CD4-positive, alpha-beta T cell treated with Interferon alpha-2 for 1 hour (primary cell): ENCODE measurements at places on chromosomes 7 and 10.

DNA sequence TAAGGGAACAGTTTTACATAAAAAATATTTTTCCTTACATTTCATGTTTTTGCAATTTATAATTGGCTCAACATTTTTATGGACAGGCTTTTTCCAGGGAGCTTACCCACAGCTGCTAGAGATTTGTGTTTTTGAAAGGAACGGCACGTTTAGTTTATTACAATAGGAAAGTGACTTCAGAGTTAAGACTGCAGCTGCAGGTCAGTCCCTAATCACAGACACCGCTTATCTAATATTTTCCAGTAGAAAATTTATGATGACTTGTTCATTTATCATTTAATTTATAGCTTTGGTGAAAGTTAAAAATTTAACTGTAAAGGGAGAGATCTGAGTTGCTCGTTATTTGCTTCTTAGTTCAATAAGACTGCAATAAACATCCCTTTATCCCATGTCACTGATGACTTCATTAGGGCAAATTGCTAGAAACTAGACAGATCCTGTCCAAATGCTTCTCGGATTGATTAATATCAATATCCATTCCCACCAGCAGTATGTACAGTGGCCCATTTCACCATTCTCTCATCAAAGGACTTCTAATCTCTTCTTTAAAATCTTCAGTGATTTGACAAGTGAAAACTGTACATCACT, 97.0 kb upstream of the ODAD2 start:
- DNase-seq: no peak

DNA sequence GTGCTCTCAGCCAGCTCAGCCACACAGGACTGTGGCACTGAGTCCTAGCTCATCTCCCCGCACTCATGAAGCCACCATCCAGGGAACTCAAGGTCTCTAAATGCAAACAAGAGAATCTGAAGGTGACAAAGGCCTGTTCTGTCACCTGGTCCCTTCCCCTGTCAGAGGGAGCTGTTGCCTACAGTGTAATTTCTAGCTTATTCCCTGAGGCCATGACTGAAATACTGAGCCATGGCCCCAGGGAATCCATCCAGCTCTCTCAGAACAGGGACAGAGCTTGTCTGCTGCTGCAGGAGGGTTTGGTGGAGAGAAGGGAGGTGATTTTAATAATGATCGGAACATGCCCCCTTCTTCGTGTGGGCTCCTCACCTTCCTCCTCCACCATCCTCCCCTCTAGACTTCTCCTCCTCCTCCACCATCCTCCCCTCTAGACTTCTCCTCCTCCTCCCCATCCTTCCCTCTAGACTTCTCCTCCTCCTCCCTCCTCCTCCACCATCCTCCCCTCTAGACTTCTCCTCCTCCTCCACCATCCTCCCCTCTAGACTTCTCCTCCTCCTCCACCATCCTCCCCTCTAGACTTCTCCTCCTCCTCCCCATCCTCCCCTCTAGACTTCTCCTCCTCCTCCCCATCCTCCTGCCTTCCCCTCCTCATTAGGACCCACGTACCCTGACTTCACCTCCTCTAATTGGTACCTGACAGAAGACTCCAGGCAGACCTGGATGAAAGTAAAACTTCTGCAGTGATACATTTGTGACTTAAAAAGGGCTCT, 338.0 kb upstream of the MKI67 start:
- DNase-seq: no peak

DNA sequence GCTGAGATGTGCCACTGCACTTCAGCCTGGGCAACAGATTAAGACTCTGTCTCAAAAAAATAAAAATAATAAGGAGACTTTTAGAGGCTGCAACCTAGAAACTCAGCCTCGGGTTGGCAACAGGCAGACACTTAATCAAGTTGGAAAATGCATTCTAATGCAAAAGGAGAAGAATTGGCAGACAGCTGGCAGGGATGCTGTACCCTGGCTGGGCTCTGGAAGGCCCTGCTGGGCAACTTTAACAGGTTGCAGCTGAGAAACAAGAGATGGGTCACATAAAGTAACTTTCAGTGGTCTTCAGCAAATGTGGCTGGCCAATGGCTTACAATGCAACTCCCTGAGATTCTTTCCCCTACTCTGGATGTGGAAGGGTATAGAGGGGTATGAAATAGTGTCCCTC, 1225.7 kb downstream of the TYW1 start:
- DNase-seq: no peak

DNA sequence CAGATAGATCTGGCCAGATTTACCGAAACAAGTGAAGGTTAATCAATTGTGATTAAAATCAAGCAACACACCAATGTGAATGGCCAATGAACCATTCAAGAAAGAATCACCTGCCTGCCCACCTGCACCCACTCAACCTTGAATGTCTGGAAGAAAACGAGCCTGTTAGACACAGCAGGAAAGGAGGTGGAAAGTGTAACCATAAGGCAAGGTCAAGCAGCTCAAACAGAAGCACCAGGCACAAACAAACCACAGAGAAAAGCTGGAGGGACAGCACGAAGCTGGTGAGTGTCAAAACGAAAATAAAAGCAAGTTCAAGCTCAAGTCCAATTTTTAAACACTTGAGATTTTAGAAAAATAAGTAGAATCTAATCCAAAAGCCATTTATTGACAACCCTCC, 64.9 kb downstream of the STEAP1B start:
- no peak for DNase-seq

GRCh38 chr10:62277971-62278370, 9.3 kb upstream of the RTKN2 start:
- DNase-seq: no peak

GRCh38 chr10:124074501-124075109, 18.8 kb downstream of the CHST15 start:
- DNase-seq: peak; percentile 11

- no peak for DNase-seq
Measured at GRCh38 chr7:41984888-41985287, 252.1 kb downstream of the GLI3 start.

- DNase-seq: no peak
Measured at GRCh38 chr7:137120690-137121089, 222.8 kb downstream of the PTN start.

- DNase-seq: no peak
Measured at GRCh38 chr7:12943781-12944180, 256.3 kb downstream of the ARL4A start.

DNA sequence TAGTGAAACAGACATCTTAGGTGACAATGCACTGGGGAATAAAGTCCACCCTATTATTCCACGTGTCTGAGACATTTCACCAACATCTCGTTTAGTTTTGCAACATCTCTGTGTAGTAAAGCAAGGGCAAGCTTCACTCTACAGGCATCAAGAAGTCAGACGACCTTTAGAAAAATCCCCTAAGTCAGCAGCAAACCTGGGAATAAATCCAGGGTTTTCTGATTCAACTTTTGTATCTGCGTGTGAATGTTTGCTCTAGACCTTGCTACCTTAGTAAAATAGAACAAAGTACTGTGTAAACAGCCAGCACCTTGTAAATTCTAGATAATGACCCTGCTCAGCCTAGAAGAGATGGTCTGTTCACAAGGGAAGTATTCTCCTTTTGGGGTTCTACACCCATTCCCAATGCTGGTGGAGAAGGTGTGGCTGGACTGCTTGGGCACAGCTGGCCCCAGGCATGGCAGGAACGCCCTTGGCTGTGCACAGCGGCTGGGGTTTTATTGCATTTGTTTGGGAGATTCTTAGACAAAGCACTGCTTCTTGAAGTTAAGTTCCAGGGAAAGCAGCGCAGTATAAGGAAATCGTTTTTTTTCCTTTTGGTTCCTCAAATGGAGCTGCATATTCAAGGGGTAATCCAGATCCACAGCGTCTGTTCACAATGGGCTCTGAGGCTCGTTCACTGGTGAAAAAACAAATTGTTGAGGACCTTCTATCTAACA, 38.3 kb upstream of the GALNTL5 start:
- no peak for DNase-seq

GRCh38 chr7:128247640-128248194, 6.6 kb downstream of the LEP start:
- no peak for DNase-seq

DNA sequence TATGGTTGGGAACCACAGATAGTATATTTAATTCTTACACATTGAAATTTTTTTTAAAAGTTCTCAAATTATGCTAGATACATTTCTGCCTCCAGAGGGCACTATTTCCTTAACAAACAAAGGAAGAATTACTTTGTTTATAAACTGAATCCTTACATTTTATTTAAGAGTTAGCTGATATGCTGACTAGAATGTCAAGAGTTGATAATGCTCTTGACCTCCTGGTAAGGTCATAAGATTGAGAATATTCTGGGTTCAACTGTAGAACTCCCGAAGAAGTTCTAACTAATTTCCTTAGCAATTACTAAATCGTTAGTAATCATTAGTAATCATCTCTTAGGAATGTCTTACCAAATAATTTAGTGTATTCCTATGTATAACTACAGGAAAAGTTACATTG, 95.3 kb upstream of the CYP26C1 start:
- no peak for DNase-seq

GRCh38 chr10:43870968-43871439, 222.3 kb upstream of the ZNF32 start:
- DNase-seq: no peak

- DNase-seq: peak; percentile 40
Measured at GRCh38 chr10:102675666-102676533, 31.6 kb downstream of the TRIM8 start.

DNA sequence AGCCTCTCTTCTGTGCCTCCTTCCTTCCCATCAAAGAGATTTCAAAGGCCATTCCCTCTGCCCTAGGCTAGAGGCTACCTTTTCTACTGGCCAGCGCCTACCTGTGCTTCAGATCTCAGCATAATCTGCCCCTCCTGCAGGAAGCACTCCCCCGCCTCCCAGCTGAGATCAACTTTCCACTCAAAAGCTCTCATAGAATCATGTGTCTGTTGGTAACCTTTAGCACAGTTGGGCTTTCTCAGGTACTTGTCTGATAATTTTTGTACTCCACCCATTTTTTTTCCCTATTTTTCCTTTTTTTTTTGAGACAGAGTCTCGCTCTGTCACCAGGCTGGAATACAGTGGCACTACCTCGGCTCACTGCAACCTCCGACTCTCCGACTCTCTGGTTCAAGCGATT, 231.0 kb upstream of the PRSS58 start:
- DNase-seq: no peak

GRCh38 chr7:107029061-107029763, 15.3 kb upstream of the PRKAR2B start:
- DNase-seq: no peak

DNA sequence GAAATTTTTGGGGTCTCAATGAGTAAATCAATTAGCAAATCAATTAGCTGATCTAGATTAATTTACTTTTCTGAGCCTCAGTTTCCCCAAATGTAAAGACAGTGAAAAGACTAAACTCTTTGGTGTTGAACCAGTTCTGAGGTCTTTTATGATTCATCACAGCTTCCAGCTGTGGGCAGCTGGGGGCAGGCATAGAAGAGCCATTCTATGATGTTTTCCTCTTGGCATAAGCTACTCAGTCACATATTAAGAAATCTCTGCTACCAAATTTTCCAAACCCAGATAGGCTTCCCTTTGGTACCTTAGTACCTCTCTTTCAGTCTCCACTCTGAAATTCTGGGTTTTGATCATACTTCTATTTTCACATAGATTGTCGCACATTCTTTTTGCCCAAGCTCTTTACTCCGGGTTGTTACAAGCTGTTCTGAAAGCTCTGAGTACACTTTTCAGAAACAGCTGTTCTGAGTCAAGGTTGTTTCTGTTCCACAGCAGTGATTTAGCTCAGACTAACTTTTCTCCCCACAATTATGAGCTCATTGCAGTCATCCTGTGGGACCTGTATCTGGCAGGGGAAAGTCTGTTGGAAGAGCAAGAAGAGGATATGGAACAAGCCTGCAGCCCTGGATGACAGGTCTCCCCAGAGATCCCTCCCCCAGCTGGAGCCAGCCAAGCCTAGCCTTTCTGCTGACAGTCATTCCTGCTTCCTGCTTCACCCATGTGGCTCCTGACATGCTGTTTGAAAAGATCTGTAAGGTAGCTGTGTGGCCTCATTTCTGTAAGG, 599.6 kb upstream of the GHITM start:
- no peak for DNase-seq

GRCh38 chr10:6297951-6298381, 95.2 kb downstream of the PFKFB3 start:
- DNase-seq: peak; percentile 12

GRCh38 chr10:99661377-99661763, 2.1 kb downstream of the ENTPD7 start:
- DNase-seq: no peak

GRCh38 chr7:151249034-151249731, 689 bp upstream of the SMARCD3 start:
- DNase-seq: peak; percentile 32

GRCh38 chr7:99459087-99459486, 6.9 kb downstream of the ATP5MF start:
- DNase-seq: no peak

DNA sequence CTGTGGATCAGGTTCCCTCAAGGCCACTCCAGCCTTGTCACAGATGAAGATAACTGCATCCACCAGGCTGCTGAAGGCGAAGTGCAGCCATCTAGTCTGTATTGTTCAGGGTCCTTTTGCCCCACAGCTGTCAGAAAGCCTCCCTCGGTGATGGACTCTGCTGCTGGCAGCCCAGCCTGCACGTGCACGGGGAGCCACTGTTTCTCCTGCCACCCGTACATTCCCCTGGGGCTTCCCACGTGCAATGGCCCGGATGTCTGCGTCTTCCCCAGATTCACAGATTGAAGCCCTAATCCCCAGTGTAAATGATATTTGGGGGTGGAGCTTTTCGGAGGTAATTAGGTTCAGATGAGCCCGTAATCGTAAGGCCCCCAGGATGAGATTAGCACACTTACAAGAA, 46.6 kb upstream of the VIPR2 start:
- DNase-seq: no peak

DNA sequence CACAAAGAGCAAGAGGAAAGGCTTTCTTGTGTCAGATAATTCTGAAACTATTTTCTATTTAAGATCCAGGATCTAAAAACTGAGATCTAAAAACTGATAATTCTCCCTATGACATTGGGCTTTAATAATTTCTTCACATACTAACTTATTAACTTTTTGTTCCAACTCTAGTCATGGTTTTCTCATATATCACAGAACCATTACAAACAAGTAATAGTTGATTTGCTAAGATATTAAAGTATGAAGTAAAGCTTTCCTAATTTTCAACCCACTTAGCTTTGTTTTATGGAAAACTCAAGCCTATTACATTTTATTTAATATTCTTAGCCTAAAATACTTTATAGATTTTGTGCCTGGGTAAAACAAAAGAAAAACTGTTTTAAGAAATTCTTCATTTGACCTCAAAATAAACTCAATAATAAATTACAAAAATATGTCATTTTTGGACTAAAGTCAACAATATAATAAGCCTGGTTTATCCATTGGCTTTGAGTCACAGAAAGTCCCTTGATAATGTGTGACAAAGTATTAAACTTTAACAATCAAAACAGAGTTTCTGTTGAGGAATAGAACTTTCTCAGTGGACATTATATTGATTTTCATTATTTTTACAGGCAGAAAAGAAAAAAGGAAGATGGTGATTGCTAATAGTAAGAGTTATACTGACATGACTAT, 1142.9 kb upstream of the SORCS1 start:
- no peak for DNase-seq
